T-helper 2 cell (primary cell): ENCODE measurements at places on chromosomes 3 and 15.

GRCh38 chr15:70437882-70438451 lies 325.4 kb downstream of the UACA start:
- DNase-seq: no peak

DNA sequence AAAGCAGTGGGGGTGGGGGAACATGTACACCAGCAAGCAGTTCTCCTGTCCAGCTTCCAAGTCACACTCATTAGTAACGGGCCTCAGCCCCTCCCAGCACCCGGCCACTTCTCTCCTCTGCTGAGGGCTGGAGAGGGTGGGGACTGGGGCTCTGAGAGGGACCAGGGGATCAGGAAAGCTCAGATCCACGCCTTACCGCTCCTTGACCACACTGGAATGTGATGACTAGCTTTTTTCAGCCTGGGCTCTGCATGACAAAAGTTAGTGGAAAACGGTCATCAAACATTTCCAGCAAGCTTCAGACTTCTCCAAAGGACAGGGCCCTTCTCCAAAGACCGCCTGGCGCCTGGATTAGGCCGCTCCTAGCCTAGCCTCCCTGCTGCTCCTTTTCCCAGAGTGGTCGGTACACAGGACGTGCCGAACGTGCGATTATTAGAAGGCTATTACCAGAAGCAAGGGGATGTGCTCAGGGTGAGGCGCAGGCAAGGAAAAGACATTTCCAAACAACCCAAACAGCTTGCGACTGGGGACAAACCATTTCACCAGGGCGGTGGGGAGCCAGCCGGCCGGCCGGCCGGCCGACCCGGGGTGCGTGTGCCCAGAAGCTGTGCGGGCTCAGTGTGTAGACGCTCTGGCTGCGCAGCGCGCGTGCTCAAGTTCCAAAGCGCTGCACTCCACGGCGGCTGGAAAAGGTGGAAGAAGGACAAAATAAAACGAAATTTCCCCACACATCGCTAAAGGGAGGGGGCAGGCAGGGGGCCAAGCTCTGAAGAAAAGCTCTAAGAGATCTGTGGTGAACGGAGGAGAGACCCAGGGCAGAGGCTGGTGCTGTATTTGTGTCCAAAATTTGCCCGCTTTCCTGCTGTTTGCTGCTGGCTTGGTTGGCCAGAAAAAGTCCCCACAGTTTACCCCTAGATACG lies 51.0 kb upstream of the SSR3 start:
- no peak for DNase-seq

GRCh38 chr15:73573572-73573971 lies 59.6 kb downstream of the NPTN start:
- no peak for DNase-seq

DNA sequence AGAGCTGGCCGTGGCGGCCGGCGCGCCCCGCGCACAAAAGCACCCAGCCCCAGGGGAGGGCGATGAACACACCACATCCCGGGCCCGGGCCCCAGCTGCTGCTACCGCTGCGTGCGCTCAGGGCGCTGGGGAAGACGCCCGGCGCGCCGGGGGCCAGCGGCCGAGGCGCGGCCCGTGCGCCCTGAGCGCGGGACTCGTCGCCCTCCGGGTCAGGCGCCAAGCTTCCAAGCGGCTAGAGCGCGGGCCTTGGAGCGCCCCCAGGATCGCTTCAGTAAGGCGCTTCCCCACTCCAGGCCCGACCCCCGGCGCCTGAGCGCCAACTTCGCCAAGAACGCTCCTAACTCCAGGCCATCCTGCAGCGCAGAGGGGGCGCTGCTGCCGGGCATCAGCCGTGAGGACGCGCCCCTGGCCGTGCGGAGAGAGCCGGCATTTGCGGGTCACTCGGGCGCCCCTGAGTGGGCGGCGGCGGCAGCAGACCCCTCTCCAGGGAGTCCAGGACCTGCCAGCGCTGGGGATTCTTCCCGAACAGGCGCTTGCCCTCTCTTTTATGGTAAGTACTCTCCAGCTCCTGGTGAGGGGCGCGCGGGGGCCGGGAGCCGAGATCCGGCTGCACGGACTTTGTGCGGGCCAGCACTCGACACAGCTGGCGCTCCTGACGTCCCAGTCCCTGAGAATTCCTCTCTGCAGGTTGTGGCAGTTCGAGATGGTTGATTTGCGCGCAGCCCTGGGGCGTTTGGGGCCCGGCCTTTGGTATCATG lies 475 bp downstream of the SPSB4 start:
- DNase-seq: no peak

DNA sequence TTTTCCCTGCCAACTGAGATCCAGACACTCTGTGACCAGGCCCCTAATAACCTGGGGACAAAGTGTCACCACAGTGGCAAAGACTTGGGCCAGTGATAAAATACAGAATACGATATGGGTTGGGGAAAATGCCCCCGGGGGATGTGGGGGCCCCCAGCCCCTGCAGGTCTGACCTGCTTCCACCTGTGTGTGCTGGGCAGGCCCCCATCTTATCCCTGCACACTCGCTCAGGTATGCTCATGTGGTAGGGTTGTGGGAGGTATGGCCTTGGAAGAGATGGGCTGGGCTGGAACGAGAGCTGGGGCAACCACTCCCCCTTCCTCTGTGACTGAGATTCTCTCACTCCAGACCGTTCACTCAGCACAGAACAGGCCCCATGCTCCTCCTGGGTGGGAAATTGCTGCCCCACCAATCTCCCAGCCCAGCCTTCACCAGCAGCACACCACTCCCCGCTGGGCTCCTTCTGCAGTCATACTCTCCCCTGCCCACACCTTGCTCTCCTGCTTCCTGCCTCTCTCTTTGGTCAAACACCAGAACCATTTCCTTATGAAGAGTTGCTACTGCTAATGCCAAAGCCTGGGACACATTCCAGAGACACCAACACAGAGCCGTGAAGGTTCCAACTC lies 9.6 kb upstream of the CPEB1 start:
- no peak for DNase-seq

DNA sequence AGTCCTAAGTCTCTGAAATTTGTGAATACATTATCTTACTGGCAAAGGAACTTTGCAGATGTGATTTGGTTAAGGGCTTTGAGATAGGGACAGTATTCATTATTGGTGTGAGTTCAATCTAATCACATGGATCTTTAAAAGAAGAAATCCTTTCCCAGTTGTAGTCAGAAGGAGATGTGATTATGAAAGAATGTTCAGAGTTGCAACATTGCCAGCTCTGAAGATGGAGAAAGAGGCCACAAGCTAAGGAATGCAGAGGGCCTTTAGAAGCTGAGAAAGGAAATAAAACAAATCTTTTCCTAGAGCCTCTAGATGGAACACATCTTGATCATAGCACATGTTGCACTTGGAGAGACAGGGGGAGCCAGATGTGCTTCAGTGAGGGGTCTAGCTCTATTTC lies 27.7 kb upstream of the SIAH2 start:
- DNase-seq: no peak

GRCh38 chr3:42526616-42527367 lies 24.3 kb downstream of the VIPR1 start:
- DNase-seq: peak; percentile 36

DNA sequence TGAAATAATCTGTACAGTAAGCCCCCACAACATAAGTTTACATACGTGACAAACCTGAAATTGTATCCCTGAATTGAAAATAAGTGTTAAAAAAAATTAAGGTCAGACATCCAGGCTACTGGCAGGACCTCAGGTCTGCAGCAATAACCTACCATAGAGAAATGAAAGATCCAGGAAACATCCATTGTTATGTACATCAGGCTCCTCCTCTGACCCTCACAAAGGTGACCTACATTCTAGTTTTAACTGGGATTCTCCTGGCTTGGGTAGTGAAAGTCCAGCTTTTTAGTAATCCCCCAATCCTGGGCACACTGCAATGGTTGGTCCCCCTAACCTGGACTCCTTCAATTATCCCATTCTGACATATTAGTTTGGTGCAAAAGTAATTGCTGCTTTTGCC lies 749.6 kb upstream of the LMCD1 start:
- no peak for DNase-seq

DNA sequence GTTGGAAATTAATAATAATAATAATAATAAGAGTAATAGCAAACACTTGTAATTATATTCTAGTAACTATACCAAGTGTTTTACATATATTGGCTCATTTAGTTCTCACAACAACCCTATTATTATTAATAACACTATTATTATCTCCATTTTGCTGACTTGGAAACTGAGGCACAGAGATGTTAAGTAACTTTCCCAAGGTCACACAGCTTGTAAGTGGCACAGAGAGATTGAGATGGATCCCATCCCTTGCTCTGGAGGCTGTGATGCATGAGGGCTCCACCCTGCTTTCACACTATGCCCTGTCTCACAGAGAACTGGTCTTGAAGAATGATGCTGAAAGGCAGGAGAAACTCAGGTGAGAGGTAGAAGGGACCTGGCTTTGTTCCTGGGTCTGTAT lies 31.9 kb downstream of the TRIM42 start:
- DNase-seq: no peak

- DNase-seq: no peak
Measured at GRCh38 chr15:99504071-99504822, 61.5 kb upstream of the MEF2A start.

DNA sequence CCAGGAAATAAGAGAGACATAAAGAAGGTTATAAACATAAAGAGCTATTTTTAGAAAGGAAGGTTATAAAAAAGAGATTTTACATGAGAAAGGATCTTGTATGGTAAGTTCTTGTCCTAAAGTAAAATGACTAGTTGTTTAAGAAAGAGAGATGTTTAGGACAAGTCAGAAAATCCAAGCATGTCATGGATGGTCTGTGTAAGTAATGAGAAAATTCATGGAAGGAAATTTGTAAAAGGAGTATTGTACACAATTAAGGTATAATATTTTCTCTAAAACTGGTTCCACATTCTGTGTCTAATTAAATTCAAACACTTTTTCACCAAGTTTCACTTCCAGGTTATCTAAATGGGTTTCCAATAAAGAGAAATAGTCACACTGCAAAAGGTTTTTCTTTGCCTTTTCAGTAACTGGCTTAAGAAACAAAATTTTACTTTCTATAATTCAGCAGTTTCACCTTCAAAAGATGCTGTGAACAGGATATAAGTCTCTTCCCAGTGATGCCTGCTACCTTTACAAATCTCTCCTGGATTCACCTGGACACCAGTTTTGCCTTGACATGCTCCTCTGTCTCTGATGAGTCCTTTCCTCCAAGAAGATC lies 455.7 kb downstream of the ZIC1 start:
- no peak for DNase-seq

GRCh38 chr3:68256635-68257223 lies 602.3 kb upstream of the SUCLG2 start:
- no peak for DNase-seq

- DNase-seq: no peak
Measured at GRCh38 chr3:49410066-49410845, 1.5 kb downstream of the RHOA start.

GRCh38 chr15:78605201-78605600 lies 15.6 kb downstream of the CHRNA3 start:
- no peak for DNase-seq

GRCh38 chr3:108376026-108376425 lies 79.7 kb downstream of the HHLA2 start:
- DNase-seq: no peak

DNA sequence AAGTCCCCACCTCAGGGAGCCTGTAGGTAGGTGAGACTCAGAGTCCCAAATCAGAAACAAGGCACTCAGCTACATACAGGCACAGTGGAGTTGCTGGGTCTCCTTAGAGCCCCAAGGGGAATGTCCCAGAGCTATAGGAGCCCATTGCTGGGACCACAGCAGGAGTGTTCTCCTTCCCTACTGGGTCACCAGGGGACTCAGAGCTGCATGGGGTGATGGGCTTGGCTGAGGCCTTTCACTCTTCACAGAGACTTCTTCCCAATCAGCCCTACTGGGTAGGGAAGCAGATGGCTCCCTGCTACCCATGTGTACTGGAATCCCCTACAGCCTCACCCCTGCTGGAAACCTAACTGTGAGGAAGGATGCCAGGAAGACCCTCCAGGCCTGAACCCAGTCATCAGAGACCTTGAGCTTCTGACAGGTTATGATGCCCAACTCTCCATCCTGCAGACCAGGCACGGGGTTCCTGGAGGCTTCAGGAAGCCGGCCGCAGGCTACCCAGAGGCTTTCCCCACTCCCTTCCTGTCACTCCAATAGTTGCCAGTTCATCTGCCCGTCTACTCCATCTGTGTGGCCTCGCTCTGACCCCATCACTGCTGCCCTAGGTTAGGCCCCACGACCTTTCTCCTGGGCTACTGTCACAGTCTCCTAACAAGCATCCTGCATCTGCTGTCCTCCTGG lies 24.0 kb downstream of the RASGRF1 start:
- no peak for DNase-seq

DNA sequence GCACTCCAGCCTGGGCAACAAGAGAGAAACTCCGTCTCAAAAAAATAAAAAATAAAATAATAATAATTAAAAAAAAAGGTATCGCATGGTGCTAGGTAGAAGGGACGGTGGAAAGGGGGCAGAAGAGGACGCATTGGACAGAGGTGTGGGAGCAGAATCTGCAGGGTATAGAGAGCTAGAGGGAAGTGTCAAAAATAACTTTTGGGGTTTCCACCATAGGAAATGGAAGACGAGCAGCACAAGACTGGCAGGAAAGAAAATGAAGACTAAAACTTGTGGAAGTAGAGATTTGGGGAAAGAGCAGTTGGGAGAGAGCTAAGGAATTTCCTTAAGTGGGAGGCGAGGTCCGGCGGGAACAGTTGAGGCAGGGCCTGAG lies 585 bp upstream of the MKRN2 start:
- no peak for DNase-seq

DNA sequence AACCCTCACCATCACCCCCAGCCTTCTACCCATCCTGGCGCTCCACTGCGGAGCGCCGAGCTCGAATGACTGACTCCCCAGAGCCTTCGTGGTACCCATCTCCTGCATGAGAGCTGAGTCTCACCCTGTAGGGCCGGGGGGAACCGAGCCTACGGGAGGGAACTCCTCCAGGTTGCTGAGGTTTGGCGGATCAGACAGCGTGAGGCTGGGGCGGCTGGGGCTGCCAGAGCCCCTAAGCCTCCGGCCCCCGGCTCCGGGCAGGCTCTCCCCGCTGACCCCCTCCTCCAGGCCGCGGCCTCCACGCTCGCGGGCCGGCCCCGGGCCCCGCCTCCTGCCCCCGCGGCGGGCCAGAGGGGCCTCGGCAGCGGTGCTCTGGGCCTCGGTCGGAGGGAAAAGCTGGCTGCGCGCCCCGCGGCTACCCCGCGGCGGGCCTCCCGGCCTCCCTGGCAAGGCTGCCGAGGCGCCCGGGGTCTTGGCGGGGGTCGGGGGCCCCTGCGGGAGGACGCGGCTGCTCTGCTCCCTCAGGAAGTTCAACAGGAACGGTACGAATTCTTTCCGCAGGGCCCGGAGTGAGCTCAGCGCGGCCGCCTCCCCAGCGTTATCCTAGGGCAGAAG lies 643 bp downstream of the CDAN1 start:
- no peak for DNase-seq
